ENCODE measurements at places on chromosomes 5 and 9.

DNA sequence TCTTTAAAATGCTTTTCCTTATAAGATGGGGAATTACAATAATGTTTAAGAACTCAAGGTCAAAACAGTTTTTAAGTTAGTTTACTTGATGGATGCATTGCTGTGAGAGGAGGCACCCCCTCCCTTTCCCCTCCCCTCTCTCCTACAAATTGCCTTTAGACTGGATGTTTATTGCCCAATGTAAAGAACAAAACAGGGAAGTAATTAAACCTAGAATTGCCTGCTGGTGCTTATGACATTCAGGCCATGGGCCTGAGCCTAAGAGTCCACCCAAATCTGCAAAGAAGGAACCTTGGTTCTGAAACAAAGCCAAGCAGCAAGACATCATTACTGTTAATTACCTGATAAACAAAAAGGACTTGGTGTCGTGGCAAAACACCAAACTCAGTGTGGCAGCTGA, 630.3 kb downstream of the ISL1 start:
- no peak for DNase-seq

GRCh38 chr5:36060420-36060887, 6.2 kb downstream of the UGT3A2 start:
- no peak for DNase-seq

DNA sequence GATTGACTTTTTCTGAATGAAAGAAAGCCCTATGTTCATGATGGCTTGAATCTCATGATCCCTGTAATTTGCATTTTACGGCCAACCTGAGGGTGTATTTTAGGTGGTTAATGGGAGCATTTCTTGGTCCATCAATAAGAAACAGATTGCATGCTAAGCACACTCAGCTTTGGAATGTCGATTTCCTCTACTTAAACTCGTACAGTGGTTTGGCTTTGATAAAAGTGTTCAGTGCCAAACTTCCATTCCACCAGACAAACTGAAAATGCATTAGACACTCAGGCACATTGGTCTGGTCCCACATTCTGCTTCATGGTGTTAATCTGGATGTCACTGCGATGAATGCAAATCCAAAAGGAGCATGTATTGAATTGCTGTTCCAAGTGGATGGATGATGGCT, 77.0 kb downstream of the VCAN start:
- DNase-seq: no peak

- no peak for DNase-seq
These were observed 290.1 kb downstream of the AGTPBP1 start for GRCh38 chr9:85451680-85452079.

- DNase-seq: no peak
These were observed 49.5 kb downstream of the TJP2 start for GRCh38 chr9:69223605-69224004.

- DNase-seq: no peak
These were observed 31.2 kb upstream of the DTWD2 start for GRCh38 chr5:119019501-119019900.

DNA sequence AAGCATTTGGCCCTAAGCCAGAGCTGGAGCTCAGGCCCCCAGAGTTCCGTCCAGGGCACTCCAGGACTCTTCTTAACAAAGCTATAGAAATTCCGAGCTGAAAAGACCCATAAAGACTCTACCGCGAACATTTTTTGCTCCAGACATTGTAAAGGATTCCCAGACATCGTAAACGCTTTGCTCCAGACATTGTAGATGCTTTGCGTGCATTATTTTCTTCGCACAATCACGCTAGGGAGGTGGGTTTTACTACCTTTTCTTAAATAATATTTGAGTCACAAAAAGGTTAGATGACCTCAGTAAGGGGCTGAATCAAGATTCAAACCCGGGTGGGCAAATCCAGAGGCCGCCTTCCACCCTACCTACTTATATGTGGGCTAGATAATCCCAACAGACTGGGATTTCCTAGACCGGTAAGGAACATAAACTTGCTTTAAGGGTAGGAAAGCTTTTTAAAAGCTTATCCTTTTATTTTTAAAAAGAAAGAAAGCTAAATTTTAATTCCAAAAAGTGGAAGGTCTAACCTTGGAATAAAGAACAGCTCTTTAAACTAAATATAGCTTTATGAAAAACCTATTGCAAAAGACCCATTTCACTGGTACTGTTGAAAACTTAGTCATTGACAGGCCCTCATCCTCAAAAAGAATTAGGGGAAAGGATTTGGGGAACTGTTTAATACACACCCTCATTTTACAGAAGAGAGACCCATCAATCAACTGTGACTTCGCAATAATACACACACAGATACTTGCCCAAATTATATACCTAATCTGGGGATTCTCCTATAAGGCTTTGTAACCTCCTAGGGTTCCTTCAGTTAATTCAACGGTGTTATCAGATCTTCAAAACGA, 822 bp upstream of the TNIP1 start:
- no peak for DNase-seq

Data from activated CD8-positive, alpha-beta memory T cell treated with anti-CD3 and anti-CD28 coated beads, Interleukin-2, amount 10 ng/mL, durations not matched to agents 7 days and 5 days (primary cell).